ENCODE measurements at places on chromosomes 11 and 22.

GRCh38 chr11:67057205-67057672, 592 bp downstream of the RHOD start:
- DNase-seq, result no peak

GRCh38 chr11:64734811-64735724, 8.9 kb downstream of the RASGRP2 start:
- no peak for DNase-seq

DNA sequence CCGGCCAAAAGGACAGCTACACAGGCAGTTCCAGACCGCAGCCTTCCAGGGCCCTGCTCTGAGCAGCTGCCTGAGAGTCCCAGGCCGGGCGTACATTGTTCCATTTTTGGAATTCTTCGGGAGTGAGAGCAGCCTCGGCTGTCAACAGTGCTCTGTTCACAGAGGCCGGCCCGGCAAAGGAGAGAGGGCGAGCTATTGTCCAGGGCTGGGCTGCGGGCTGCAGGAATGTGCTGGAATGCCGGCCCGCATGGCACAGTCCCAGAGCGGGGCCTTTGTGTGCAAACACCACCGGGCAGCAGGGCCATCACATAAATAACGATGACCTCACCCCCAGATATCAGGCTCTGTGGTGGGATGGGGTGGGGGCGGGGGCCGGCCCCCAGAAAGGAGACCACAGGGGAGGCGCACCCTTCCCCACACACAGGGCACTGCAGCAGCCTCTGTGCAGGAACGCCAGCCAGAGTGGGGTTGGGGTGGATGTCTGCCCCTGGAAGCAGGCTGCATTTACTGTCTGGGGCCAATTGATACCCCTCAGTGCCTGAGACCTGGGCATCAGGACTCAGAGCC, 15.8 kb downstream of the LINC01488 start:
- no peak for DNase-seq

- no peak for DNase-seq
These were observed 22.9 kb downstream of the TMEM123 start for GRCh38 chr11:102429691-102430090.

GRCh38 chr11:11344045-11344444, 9.0 kb downstream of the CSNK2A3 start:
- no peak for DNase-seq

DNA sequence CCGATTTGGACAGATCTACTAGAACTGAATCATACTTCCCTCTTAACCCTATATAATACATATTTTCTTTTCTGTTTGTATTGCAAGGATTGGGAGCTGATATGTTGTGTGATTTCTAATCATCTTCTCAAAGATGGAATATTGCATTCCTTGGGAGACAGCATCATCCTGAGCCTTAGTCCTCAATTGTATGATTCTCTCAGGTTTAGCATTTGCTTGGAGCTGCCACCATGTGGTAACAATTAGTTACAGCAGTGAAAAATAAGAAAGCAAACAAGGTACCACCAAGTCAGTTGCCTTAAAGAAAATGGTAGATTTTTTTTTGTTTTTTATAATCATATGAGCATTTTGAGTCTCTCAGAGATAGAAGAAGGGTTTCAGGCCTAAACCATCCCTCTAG, 11.9 kb downstream of the SNX19 start:
- DNase-seq, result no peak

- no peak for DNase-seq
These were observed 98.2 kb upstream of the CRYBB3 start for GRCh38 chr22:25101501-25101900.

DNA sequence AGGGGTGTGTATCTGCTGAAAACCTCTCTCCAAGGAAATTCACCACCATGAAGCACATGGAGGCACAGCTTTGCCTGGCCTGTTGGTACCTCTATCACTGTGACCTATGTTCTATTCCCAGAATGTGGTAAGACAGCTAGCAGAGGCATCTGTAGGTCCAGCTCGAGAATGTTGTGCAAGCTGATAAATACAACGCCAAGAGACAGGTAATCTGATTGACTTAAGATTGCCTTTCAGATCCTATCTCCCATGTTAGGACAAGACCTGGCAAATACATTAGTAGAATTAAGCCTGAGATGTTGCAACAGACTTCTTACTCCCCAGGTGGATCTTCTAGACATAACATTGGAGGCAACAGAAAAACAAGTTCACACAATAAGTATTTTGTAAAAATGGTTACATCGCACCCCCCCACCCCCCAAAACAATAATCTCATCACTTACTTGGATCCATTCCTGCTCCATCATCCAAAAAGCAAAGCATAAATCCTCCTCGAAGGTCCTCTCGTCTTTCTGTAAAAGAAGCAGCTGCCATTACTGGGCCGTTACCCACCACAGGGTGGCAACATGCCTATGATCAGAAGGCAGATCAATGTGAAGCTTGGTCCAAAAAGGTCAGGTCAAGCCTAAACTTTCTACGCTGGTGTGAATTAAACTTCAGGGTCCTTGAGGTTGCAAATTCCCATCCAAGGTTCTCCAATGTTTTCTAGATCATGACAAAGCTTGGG, 18.5 kb downstream of the MORC2 start:
- DNase-seq, result no peak

- no peak for DNase-seq
These were observed 47.6 kb upstream of the FIBIN start for GRCh38 chr11:26946257-26946716.

DNA sequence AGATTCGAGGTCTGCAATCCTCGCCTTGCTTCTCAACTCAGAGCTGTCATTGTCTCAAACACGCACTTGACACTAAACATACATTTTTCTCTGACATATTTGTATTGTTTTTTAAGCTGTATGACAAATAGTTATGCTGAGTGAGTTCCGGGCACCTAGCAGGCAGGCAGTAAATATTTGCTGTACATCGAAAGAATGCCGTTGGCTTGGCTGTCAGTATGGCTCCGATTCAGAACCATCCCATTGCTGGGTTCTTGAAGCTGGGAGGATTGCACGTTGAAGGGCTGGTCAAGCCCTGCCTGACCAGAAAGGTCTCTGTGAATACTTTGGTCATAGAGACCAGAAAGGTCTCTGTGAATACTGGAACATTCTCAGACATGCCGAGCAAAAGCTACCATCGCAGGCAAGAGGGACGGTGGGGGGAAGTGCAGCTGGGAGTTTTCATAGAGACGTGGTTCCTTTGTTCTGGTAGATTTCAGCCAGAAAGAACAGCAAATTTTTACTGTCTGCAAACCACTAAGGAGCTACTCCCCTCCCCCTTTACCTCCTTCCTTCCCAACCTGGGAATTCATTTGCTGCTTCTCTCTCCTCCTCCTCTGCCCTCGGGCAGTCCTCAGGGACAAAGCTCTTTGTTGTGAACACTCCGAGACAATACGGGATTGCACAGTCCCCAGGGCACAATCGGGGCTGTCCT, 202.2 kb upstream of the SORL1-AS1 start:
- DNase-seq, result peak; percentile 25

GRCh38 chr11:91104237-91104636, 881.4 kb upstream of the CHORDC1 start:
- no peak for DNase-seq

GRCh38 chr11:3942956-3943497, 87.6 kb downstream of the STIM1 start:
- DNase-seq, result no peak

DNA sequence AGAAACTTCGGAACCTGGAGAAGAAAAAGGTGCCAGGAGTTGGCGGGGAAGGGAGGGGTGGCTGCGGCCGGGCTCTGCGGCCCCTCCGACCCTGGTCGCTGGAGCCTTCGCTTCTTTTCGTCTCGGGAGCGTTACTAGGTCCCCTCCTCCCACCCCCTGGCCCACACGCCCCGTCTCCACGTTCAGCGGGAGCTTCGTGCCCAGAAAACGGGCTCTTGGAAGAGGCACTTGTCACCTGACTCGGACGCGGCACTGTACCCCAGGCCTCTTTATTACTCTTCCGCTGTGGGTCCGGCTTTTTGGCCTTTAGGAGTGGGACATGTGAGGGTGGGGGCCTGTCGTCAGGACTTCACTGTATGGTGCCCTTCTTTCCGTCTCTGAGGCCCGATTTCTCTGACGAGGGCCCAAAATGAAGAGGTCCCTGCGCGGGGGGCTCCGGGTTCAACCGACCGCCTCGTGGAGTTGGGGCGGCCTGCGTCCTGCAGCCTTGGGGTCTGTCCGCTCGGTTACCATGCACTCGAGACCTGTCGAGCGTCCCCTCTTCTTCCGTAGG, 1.2 kb downstream of the CAPRIN1 start:
- DNase-seq, result no peak

DNA sequence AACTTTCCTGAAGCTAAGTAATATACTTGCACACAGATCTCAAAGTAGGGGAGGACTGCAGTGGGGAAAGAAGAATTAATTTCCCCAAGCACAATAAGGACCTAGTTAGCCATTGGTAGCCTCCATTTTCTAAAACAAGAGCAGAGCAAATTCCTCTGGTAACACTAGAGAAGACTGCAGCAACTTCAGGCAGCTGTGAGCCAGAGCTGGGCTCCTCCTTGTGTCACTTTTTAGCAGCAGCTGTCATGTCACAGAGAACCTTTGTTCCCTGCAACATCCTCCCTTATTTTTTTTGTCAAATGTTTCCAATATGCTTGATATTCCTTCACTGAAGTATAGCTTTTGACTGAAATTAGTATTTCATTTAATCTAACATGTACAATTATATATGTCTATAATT, 54.4 kb downstream of the RRAS2 start:
- DNase-seq, result no peak

Data from thymus (tissue), 14 donors.